ENCODE measurements at places on chromosomes 4 and X. TPM values are rescaled to one million over a fixed set of nuclear protein-coding genes. Genes with fewer than 3 reads are reported as not detected.

Gene ZAR1
- not detected for polyA plus RNA-seq

DNA sequence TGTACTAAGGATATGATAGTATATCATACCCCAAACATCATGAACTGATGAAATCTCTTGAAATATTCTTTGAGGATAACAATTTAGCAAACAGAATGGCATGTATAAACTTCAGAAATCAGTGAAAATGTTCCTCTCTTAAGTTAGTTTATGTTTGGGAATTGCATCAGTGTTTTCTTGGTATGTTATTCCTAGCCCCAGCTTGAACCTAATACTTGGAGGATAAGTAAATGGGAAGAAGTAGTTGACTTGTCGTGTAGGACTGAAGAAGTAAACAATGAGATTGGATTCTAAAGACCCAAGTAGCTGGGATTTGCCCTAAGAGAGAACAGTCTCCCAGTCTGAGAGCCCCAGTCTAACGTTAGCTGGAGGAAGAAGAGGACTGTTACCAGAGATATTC, 355.7 kb downstream of the GALNTL6 start:
- H3K4me1 ChIP-seq = no peaks in the 10 kb centered on the region
- no peak overlapping the region for H3K4me3 ChIP-seq
- no peak for DNase-seq
- H3K27ac ChIP-seq = no peak overlapping the region
- H3K36me3 ChIP-seq = no peaks in the 10 kb centered on the region
- no peaks in the 10 kb centered on the region for H3K27me3 ChIP-seq

- no peak overlapping the region for H3K4me3 ChIP-seq
- H3K27ac ChIP-seq = no peak overlapping the region
- H3K27me3 ChIP-seq = no peaks in the 10 kb centered on the region
- DNase-seq = no peak
Measured at GRCh38 chr4:188683571-188683970, 544.3 kb downstream of the TRIML1 start.

- no peaks in the 10 kb centered on the region for H3K36me3 ChIP-seq
- H3K27me3 ChIP-seq = no peaks in the 10 kb centered on the region
- no peak overlapping the region for H3K4me3 ChIP-seq
Measured at GRCh38 chrX:86178906-86179305, 30.7 kb downstream of the DACH2 start.

GRCh38 chrX:7146703-7147412, 654 bp upstream of the STS start:
- no peaks in the 10 kb centered on the region for H3K27me3 ChIP-seq
- no peak for DNase-seq
- no peaks in the 10 kb centered on the region for H3K36me3 ChIP-seq
- H3K27ac ChIP-seq = peak overlapping the region; percentile 62
- peaks cover 3% of the 10 kb centered on the region for H3K4me1 ChIP-seq
- peak overlapping the region; percentile 94 for H3K4me3 ChIP-seq

DNA sequence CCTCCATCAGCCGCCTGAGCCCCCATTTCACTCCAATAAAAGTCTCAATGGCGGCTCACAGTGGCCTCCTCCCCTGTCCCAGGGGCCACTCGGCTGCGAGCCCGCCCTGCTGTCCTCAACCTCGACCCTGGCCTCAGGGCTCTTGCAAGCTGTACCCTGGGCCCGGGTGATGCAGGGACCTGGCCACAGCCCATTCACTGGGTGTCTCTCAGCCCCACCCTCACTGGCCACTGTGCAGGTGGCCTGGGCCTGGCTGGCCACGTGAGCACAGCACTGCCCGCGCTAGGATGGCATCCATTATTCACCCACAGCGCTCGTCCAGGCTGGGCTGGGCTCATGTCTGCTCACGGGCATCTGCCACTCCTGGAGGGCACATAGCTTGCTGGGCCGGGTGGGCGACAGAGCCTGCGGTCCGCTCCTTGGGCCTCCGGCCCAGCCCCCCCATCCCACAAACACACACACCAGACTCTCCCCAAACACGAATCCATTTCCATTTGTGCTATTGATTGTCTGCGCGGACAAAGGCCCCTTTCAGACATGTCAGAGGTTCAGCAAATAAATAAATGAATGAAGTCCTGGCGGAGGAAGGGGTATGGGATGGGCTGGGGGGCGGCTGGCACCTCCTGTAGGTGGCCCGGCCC, 16.5 kb upstream of the FGFR3 start:
- H3K27ac ChIP-seq = no peak overlapping the region
- H3K36me3 ChIP-seq = no peaks in the 10 kb centered on the region
- DNase-seq = no peak
- H3K27me3 ChIP-seq = no peaks in the 10 kb centered on the region
- H3K4me3 ChIP-seq = no peak overlapping the region

All from keratinocyte (primary cell).